ENCODE measurements at places on chromosomes 1 and 21.

GRCh38 chr1:28564310-28564709, 11.4 kb downstream of the TRNAU1AP start:
- no peak for DNase-seq

GRCh38 chr1:42943166-42943565, 15.5 kb downstream of the SLC2A1 start:
- DNase-seq: no peak

- no peak for DNase-seq
Measured at GRCh38 chr1:183996040-183996384, 41.5 kb downstream of the COLGALT2 start.

GRCh38 chr1:209715314-209715713, 10.7 kb downstream of the HSD11B1 start:
- DNase-seq: no peak

GRCh38 chr1:53415432-53415831, 43.8 kb upstream of the DMRTB1 start:
- DNase-seq: no peak

DNA sequence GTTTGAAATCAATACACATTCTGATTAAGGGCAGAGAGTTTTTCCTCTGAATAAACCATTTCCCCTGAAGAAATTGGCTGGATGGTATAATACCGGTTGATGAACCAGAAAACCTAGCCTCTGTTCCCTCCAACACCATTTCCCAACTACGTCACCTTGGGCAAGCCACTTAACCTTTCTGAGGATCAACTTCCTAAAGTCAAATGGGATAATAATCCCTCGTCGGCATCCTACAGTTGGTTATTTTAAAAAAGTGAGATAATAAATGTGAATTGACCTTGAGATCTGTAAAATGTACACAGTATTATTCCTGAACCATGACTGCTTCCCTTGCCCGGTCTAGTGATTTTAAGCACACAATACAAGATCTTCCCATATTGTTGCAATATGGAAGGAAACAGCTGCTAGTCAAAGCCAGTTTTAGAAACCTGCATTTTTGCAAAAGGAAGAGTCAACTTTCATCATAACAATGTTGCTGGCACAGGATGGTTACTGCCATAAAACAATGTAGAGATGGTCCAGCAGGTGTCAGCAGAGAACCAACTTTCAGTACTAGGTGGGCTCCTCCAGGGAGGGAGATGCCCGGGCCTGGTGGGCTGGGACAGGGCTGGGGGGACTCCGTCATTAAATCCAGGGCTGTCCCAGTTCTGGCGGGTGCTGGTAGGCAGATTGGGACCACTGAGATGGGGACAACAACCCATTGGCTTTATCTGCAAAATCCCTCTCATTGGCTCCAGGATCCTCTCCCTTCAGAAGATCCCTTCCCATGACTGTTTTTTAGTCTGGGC, 5.2 kb upstream of the HLX start:
- DNase-seq: no peak

DNA sequence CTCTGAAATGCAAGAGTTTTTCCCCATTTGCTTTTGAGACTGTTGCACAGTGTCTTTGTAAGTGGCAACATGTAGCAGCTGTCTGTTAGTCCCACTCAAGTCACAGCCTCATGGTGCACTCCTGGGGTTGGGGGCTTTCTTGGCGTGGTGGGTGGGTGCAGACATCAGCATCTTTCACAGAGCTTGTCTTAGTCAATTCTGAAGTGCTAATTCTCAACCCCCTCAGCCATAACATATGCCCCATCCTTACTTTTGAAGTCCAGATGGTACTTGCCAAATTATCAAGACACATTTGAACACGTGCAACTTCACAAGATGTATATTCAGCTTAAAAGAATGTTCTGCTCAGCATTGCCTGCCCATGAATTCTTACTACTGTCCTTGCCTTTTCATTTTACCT, 87.1 kb downstream of the VCAM1 start:
- no peak for DNase-seq

DNA sequence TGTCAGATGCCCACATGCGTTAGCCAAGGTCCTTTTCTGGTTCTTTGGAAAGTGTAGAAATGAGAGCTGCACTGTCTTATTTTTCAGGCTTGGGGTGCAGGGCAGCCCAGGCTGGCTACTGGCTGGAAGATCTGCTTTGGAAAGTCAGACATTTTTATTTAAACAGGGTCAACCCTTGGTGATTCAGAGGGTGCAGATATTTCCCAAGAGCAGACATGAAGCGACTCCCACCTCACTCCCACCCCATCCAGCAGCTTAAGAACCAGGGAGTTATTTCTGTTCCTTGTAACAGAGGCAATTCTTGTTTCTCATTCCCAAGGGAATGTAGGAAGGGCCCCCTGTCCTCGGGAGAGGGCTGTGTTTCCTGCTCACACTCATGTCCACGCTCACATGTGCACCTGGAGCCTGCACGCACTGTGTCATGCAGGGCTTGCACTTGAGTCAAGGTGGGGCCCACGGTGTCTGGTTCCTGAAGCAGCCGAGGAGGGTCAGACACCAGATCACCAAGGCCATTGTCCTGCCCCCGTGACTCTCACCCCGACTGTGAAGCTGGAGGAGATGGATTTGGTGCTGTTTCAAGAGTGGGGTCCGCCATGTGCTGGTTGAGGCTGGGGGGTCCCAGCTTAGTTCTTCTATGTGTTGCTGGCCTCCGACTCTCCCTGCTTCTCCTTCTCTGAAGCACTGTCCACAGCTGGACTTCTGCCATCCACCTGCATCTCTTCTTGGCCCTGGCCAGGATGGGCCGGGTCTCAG, 992 bp downstream of the S100A7A start:
- DNase-seq: no peak

GRCh38 chr1:99867682-99868081, 17.5 kb downstream of the AGL start:
- no peak for DNase-seq

- DNase-seq: no peak
Measured at GRCh38 chr1:174448974-174449373, 1.2 kb downstream of the GPR52 start.

DNA sequence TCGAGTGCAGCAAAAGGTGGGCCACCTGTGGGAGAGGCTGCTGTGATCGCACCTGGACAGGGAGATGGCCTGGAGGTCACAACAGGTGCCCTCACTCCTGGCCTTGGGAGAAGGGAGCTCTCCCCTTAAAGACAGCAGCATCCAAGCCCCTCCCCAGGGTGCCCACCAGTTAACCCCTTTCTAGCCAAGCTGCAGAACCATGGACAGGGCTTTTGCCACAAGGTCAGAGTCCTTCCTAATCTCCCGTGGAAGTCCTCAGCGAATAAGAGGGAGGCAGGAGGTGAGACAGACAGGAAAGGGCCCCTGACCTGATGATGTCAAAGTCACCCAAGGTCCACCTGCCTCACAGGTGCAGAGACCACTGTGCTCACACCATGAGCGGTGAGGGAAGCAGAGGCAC, 1.7 kb downstream of the CNTN2 start:
- DNase-seq: no peak

DNA sequence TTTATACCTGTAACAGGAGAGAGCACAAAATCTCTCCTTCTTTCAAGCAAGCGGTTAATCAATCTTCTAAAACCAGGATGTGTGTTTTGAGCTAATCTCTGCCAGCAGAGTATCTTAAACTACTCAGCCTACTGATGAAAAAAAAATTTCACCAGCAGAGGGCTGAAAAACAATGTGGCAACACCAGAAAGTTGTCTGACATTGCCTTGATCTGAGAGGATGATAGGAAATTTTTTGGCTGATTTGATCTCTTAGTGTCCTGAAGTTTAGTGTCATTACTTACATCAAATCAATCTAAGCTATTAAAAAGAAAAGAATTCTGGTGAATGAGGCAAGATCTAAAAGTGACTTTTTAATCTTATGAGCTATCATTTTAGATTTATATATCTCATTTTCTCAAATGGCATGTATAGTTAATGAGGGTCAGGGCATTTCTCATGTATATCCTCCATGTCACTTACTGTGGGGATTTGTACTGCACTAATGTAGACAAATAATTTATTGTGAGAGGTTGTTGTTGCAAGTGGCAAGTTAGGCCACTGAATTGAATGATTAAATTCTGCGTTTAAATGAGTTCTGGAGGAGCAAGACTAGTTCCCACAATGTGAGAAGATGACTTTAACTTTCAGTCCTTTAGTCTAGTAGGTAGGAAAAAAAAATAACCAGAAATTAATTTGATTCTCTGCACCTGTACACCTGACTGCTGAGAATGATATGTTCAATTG, 10.9 kb downstream of the ADAMTS1 start:
- no peak for DNase-seq

GRCh38 chr1:46489169-46489637, 433 bp upstream of the DMBX1 start:
- DNase-seq: peak; percentile 60

DNA sequence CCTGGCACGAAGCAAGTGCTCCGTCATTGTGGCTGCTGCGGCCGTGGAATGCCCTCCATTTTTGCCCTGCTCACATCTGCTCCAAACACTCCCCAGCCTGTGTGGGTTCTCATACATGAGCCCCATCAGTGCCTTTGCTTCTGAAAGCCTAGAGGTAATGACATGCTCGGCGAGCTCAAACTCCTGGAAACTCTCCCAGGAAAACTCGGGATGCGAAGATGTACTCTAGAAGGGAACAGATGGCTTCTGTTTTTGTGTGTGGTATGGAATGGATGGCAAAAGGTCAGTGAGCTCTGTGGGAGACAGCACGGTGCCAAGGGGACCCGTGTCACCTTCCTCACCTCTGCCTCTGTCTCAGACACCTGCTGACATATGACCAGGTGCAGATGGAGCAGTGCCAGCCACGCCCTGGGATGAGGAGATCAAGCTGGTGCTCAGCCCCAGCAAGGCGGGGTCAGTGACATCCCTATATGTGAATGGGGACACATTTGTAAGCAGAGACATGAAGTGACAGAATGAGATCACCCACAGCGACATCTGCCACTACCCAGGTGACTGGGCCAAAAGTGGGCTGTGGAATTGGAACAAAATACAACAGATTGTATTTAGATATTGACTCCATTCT, 84.1 kb upstream of the COX20 start:
- DNase-seq: no peak
